ENCODE measurements at places on chromosomes 4 and X.
A peak's percentile ranks its signal among the peaks of the same experiment; 100 is the strongest.

DNA sequence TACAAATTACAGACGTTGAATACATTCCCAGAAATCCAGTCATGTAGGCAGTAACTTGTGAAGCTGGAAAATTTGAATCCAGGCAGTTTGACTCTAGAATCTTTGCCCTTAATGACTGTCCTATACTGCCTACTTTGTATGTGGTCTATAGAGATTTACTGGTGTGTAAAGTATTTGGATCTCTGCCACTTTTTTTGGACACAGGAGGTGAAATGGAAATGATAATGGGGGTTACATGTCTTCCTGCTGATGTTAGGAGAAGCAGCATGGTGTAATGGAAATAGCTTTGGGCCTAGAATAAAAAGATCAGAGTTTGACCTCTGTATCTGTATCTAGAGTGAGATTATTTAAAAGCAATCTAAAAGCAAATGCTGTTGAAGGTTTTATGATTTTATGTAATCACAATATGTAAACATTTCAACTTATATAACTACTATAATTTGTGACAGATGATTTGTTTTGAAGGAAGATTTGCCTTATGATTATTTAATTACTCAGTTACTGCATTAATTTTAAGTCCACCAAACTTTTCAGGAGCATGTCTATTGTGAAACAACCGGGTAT, 3.3 kb downstream of the COL4A5 start:
- DNase-seq: no peak

GRCh38 chrX:63743596-63743995, 41.4 kb downstream of the ARHGEF9 start:
- DNase-seq: no peak

- DNase-seq: no peak
Observed at GRCh38 chrX:155314260-155314659, 20.2 kb downstream of the CLIC2 start.

- peak; percentile 47 for DNase-seq
Observed at GRCh38 chr4:159487284-159487747, 384.4 kb downstream of the RAPGEF2 start.

- DNase-seq: no peak
Observed at GRCh38 chrX:95721011-95721410, 963.6 kb upstream of the DIAPH2 start.

- no peak for DNase-seq
Observed at GRCh38 chr4:128690011-128690410, 119.5 kb upstream of the JADE1 start.

DNA sequence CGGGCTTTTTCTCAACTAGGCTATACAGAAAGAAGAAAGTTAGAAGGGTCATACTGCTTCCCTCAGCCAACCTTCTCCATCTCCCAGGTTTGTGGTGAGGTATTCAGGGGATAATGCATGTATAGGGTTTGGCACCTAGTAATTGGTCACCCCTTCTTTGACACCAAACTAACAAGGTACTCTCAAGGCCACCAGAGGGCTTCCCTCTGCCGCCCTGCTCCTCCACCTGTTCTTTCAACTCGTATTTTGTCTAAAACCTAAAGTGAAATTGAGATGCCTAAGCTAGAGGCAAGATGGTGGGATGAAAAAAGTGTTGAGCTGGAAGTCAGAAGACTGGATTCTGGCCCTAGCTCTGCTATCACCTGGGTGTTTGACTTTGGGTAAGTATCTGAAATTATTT, 22.0 kb downstream of the CT47C1 start:
- no peak for DNase-seq

GRCh38 chr4:41321216-41321945, 64.7 kb downstream of the UCHL1 start:
- DNase-seq: no peak

GRCh38 chrX:97619499-97619898, 735.8 kb downstream of the RPA4 start:
- no peak for DNase-seq

DNA sequence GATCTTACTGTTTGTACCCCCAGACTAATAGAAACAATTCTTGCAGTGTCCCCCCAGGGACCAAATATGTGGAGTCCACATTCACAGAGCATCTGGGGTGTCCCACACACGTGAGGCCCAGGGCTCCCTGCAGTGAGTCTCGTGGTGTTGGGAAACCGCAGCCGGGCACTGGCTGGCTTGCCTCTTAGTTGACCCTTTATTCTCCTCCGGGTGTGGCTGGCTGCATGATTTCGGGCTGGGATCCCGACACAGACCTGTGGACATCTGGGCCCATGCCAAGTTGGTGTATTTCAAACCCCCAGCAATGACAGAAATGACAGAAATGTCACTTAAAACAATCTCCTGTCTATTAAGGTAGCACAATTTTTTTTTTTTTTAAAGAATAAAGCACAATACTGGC, 15.6 kb upstream of the CLDN24 start:
- no peak for DNase-seq

DNA sequence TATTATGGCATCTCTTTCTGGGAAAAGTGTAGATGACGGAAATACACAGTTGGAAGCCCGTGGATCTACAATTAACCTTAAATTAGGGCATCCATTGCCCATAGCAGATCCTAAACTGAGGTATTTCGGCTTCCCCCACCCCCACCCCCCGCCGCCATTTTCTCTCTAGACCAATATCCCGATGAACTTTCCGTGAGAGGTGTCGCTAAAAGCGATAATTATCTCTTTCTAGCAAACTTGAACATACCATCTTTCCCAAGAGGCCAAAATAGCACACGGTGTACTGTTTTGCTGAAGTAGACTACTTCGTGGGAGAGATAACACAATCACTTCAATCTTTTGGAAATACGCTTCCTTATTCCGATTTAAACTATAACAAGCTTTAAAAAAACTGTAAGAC, 554 bp downstream of the KLHL15 start:
- no peak for DNase-seq

DNA sequence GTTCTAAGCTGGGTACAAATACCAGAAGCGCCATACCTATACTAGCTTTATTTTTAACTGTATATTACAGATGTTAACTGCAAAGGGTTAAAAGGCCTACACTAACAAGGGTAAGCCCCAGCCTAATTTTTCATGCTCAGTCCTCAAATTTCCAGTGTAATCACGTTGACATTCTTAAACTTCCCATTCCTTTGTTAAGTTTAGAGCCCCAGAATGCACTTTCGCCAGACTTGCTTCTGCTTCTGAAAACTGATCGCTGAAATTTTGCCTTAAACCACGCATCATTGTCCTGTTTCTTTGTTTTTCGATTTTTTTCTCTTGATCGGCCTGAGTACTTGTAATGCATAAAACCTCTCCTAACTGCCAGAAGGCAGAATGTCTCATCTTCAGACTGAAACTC, 2141.9 kb upstream of the AGA start:
- no peak for DNase-seq

- DNase-seq: no peak
Observed at GRCh38 chr4:148649652-148650331, 207.6 kb upstream of the NR3C2 start.

GRCh38 chr4:102007959-102008425, 217.5 kb downstream of the BANK1 start:
- no peak for DNase-seq

DNA sequence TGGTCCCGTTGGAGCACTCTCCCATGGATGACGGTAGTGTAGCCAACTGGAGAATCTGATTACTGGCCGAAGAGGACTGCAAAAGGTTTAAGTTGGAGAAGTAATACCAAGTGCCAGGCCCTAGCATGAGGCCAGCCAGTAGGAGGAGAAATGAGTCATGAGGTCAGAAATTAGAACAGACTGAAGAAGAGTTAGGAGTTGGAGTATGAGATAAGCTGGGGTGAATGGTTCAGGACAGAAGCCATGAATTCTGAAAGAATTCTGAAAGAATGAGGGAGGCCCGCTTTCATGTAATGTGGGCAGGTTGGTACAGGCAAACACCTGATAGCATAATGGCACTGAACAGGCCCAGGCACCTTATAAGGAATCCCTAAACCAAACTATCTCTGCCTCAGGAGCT, 18.4 kb upstream of the STK26 start:
- DNase-seq: no peak

DNA sequence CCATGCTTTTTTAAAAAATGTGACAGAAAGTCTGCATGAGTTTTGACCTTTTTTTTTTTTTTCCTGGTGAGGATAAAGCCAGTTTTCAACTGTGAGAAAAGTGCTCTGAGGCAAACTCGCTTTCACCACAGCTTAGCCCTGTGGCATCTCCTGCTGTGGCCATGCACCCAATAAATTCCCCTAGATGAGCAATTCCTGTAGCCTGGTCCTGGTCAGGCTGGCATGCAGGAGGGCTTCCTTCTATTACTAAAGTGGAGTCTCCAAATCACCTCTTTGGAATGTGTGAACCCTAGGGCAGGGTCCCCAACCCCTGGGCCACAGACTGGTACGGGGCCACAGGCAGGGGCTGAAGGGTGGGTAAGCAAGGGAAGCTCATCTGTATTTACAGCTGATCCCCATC, 265.4 kb downstream of the RAPGEF2 start:
- no peak for DNase-seq

DNA sequence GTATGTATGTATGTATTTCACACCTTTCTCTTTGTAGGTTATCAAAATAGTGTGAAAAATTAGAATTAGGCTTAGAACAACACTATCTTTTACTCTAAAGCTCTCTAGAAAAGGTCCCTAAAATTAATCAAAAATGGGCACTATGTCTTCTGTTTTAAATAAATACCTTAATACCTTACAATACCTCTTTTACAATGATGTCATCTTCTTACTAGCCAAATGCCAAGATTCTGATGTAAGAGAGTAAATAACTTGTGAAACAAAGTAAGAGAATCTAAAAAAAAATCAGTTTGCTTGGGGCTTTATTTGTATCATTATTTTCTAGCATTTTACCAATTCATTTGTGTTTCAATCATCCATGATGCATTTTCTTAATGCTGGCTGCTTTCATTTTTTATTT, 402.2 kb upstream of the MAGEB2 start:
- DNase-seq: no peak

DNA sequence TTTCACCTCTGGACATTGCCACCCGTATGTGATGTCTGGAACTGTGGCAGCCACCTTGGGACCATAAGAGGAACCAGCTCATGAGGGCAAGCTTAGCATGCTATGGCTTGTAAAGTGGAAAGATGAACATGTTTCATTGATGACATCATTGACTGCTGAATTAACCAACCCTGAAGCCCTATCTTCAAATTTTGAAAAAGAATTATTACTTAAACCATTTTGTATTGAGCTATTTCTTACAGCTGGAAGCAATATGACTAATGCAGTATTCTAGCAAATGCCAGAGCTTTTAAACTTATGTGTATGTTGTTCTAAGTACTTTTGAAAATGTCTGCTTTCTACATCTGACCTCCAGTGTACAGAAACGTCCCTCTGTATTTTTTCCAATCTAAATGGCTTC, 18.1 kb downstream of the GUCY2F start:
- DNase-seq: no peak

- DNase-seq: no peak
Observed at GRCh38 chr4:165095291-165095690, 17.4 kb downstream of the TMEM192 start.

- DNase-seq: no peak
Observed at GRCh38 chrX:70281951-70282350, at the start of gene RAB41. TSS of gene RAB41 (plus strand) at chrX:70282172. CDS start at chrX:70282218, 46 bp downstream.

GRCh38 chr4:8682725-8683124, 90.2 kb downstream of the CPZ start:
- no peak for DNase-seq

- DNase-seq: no peak
Observed at GRCh38 chrX:12896935-12897334, 9.5 kb upstream of the TLR8 start.

DNA sequence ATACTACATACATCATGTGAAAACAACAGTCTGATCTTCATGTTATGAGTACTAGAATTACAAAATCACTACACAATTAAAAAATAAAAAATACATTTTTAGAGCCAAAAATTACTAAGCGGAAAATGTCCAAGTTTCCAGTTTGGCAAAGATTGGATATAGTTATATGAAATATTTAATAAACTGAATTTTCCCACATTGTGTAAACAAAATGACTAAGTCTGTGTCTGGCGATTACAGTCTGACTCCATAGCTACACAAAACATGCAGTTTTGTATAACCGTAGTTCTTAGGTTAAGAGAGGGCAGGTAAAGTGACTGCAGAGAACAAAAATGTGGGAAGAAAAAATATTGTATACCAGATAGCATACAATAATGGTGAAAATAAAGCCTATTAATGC, 59.2 kb upstream of the TMEM47 start:
- DNase-seq: no peak

DNA sequence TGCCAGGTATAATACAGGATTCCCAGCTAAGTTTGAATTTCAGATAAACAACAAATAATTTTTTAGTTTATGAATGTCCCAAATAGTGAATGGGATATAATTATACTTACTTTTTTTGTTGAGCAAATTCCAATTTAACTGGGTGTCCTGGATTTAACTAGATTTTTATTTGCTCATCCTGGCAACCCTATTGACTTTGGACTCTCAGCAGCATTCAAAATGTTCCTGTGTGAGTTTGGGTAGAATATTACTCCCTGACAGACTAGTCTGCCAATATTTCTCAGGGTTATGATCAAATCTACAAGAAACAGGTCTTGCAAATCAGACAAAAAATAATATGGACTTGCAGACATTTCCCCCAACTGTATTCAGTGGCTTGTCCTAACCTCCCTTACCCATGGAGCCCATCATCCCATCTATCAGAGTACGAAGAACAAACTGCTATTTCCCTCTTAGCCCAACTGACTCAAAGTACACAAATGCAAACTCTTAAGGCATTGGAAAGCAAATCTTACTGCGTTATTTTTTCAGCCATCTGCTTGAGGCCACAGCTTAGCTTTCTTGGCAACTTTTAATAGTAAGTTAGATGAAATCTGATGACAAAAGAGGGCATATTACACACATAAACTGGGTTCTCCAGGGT, 20.7 kb downstream of the SETD7 start:
- no peak for DNase-seq

- DNase-seq: no peak
Observed at GRCh38 chr4:181676546-181676945, 566.7 kb upstream of the TENM3 start.

DNA sequence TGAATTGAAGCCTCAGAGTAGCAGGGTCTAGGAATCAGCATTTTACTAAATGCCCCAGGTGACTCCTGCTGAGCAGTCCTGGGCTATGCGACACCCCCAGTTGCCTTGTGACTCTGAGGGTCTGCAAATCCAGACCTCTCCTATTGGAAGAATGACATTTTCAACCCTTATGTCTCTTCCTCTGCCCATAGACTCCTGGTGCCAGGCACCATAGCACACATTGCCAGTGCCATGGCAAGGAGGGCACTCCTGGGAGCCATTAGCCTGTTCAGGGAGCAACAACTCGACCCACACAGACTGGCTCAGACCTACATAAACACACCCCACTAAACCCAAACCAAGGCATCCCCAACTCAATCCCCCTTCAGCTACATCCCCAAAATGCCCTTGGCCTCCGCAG, 3.7 kb upstream of the JAKMIP1 start:
- DNase-seq: no peak

DNA sequence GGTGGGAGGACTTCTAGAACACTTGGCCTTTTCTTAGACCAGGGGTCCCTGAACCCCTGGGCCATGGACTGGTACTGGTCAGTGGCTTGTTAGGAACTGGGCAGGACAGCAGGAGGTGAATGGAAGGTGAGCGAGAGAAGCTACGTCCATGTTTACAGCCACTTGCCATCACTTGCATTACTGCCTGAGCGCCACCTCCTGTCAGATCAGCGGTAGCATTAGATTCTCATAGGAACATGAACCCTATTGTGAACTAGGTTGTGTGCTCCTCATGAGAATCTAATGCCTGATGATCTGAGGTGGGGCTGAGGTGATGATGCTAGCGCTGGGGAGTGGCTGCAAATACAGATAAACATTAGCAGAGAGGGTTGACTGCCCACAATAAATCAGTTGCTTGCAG, 100.9 kb upstream of the IGFBP7 start:
- DNase-seq: no peak
